ENCODE measurements at places on chromosomes 1 and 21. TPM values are rescaled to one million over a fixed set of nuclear protein-coding genes. Genes with fewer than 3 reads are reported as not detected.

GRCh38 chr1:229080361-229080760, 190.6 kb upstream of the RAB4A start:
- DNase-seq, result no peak
- H3K27me3 ChIP-seq, result no peaks in the 10 kb centered on the region
- no peak overlapping the region for H3K27ac ChIP-seq
- no peaks in the 10 kb centered on the region for H3K36me3 ChIP-seq

GRCh38 chr1:8671306-8671917, 146.0 kb downstream of the RERE start:
- no peak overlapping the region for H3K4me3 ChIP-seq
- H3K27me3 ChIP-seq, result no peaks in the 10 kb centered on the region
- no peak for DNase-seq
- H3K4me1 ChIP-seq, result peaks cover 22% of the 10 kb centered on the region
- H3K27ac ChIP-seq, result no peak overlapping the region
- no peaks in the 10 kb centered on the region for H3K36me3 ChIP-seq

DNA sequence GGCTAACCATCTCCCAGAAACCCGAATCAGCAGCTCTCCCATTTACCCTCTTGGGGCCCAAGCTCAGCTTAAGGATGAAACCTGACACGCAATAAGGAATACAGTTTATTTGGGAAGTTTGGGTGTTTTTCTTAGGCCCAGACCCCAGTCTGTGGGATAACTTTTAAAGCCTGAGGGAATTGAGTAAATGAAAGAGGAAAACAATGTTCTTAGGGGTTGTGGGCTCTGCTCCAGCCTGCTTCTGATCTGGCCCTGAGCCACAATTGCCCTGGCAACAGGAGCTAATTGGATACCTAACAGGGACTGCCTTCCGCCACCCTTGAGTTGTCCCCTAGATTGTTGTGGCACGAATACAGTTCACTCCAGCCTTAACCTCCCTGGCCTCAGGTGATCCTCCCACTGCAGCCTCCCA, 20.1 kb downstream of the DYRK3 start:
- no peak overlapping the region for H3K4me3 ChIP-seq
- no peaks in the 10 kb centered on the region for H3K27me3 ChIP-seq
- H3K36me3 ChIP-seq, result no peaks in the 10 kb centered on the region
- no peak overlapping the region for H3K27ac ChIP-seq

DNA sequence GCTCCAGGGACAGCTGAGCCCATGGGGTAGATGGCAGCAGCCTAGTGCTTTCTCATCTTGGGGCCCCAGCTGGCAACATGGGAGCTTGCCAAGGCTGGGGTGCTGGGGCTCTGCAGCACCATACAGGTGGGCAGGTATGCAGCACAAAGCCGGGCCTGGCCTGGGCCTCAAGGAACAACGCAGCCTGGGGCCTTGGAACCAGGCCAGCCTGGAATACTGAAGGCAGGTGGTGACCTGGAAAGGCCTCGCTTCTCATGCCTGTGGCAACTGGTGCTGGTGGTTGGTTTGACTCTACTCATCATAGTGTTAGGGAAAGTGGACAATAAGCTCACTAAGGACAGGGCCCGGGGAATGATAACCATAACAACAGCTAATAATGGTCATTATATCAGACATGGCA, 27.0 kb upstream of the SDHB start:
- no peaks in the 10 kb centered on the region for H3K36me3 ChIP-seq
- H3K27ac ChIP-seq, result no peak overlapping the region
- DNase-seq, result no peak
- no peak overlapping the region for H3K4me3 ChIP-seq
- H3K27me3 ChIP-seq, result no peaks in the 10 kb centered on the region
- no peaks in the 10 kb centered on the region for H3K4me1 ChIP-seq

GRCh38 chr1:213615226-213615916, 372.4 kb upstream of the PROX1 start:
- no peak overlapping the region for H3K4me3 ChIP-seq
- no peaks in the 10 kb centered on the region for H3K36me3 ChIP-seq
- H3K27ac ChIP-seq, result no peak overlapping the region
- no peaks in the 10 kb centered on the region for H3K4me1 ChIP-seq

DNA sequence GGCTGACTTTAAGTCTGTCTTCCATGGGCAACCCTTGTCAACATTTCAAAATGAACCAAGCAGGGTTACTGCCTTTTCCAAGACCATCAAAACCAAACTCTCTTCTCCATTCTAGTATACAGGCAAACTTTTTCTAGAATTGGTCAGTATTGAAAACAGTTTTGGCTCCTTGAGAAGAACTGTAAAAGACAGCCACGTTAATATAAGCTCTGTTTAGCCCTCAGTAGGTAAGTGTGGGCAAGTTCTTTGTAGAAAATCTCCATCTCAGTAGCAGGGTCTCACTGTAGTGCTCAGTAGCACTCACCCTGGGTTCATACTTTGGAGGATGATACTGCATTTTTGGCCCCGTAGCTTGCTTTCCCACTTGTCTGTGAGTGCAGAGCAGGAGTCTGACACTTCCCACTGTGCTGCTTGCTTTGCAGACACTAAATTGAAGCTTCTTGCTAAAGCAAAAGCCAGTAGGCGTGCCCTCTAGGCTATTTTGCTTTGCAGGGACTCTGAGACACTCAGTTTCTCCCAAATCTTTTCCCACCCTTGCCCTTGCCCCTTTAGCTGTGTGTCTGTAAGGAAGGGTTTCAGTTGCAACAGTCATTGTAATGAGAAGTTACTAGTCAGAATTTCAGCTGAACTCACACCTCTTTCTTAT, 34.3 kb upstream of the CACYBP start:
- peak overlapping the region; percentile 59 for H3K27ac ChIP-seq
- no peaks in the 10 kb centered on the region for H3K36me3 ChIP-seq
- DNase-seq, result no peak
- H3K27me3 ChIP-seq, result no peaks in the 10 kb centered on the region
- H3K4me3 ChIP-seq, result peak overlapping the region; percentile 11

Gene NBPF4
- total RNA-seq, result not detected

Gene FCGR2B
- 23.0 TPM for total RNA-seq

Gene PGLYRP3
- total RNA-seq, result not detected

Gene MAB21L3
- total RNA-seq, result 1.2 TPM

Gene WNT3A
- total RNA-seq, result not detected

Gene TEX38
- not detected for total RNA-seq

All from right lobe of liver (tissue), 6 donors.